ENCODE measurements at places on chromosomes 11 and 22.

GRCh38 chr22:50660306-50660705 is 12.3 kb upstream of the SHANK3 start:
- DNase-seq, result no peak

DNA sequence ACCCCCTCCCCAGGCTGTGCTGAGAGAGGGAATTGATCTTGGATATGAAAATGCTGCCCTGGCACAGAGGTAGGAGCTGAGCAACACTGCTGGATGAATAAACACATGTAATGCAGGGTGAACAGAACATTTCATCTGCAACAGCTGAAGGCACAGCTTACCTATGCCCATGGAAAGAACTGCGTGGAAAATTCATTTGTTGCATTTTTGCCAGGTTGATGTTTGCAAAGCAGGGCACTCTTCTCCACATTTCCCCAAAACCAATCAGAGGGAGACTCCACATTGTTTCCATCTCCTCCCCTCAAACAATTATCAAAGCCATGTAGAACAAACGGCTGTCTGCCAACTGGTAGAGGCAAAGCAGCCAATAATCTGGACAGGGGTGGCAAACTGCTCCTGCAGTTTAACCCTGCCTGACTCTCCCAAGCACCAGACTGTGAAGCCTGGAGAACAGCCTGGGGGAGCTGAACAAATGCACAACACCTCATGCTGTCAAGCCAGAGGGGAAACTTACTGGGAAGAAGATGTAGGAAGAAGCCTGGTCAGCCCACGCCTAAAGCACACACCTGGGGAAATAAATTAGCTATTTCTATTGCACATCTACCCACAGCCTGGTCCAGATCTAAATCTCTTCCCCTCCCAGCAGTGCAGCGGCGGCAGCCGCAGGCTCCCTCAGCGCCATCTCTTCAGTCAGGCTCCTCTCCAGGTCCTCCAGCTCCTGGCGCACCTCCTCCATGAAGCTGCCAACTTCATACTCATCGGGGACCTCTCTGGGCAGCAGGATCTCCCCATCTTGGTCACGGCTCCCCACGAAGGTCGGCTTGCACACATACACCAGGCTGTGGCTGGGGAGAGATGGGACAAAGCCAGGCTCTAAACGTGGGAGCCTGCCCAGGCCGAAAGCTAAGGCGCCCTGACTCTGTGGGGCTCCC is 44.3 kb downstream of the DKK3 start:
- DNase-seq, result no peak

DNA sequence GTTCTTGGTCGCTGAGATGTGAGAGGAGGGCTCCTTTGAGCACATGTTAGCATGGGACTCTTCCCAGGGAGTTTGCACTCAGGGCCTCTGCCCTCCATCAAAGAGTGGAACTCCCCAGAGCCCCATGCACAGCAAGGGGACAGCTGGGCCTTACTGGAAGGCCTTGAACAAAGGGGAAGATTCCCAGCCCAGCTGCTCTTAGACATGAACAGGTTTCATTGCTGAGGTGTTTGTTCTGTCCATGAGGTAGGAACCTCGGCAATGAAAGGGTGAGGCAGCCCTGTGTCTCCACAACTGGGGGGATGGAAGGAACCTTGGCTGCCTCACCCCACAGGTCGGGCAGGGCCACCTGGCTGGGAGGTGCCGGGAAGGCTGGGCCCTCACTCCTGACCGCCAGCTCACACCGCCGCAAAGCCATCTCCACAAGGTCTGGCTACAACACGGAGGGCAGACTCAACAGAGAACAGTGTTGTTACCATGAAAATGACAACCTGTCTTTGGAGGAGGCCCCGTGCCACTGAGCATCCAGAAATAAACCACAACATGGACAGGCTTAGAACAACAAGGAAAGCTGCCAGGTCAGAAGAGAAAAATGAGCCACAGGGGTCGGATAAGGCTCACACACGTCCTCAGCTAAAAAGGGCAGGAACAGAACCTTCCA is 3.2 kb downstream of the DERL3 start:
- DNase-seq, result no peak

DNA sequence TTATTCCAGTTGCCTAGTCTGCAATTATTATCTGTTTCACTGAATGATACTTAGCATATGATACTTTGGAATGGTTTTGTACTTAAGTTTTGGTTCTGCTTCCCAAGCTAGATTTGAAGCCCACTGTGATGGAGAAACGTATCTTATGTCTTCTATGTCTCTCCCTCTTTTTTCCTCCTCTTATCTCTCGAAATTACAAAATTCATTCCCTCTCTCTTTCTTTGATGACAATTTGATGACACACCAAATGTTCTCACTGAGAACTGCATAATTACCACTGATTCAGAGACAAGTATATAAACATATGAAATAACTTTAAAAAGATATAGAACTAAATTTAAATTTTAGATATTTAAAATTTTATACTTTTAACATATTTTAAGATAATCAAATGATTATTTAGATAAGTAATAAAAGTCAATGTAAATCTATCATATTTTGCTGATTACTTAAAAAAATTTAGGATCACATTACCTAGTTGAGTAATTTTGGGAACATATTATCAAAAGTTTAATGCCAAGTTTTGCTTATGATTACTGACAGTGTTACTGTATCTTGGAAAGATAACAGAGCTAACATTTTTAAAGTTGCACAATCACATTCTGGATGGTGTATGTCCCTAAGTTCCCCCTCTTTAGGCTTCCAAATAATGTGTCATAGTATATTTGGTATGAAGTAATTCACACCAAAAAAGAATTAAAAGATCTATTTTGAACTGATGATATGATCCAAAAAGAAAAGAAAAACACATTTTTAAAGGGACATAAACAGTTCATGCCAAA is 255.3 kb downstream of the SBF2 start:
- no peak for DNase-seq

GRCh38 chr22:38826801-38827200 is 17.0 kb downstream of the NPTXR start:
- DNase-seq, result no peak
